Activated naive CD4-positive, alpha-beta T cell treated with anti-CD3 and anti-CD28 coated beads for 36 hours (primary cell): ENCODE measurements at places on chromosomes 3 and 15. TPM values are rescaled to one million over a fixed set of nuclear protein-coding genes. Genes with fewer than 3 reads are reported as not detected.
A peak's percentile ranks its signal among the peaks of the same experiment; 100 is the strongest.

ENTPD3 gene
- not detected for total RNA-seq

GPR62 gene
- total RNA-seq = not detected

DNA sequence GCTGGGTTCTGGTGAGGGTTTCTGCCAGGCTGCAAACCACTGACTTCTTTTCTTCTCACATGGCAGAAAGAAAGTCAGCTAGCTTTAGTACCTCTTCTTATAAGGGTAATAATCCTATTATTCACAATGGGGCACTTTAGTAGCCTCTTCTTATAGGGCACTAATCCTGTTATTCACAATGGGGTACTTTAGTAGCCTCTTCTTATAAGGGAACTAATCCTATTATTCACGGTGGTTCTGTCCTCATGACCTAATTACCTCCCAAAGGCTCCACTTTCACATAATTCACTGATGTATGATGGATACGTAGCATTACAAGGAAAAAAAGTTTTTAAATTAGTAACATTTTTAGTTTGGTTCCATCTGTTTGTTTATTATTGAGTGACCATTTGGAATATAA, 671.3 kb downstream of the NSUN3 start:
- DNase-seq = no peak

HRH1 gene
- 0.07 TPM for total RNA-seq

ZNF621 gene
- total RNA-seq = 17.7 TPM

GRCh38 chr3:169103951-169104941, 559.3 kb downstream of the MECOM start:
- DNase-seq = no peak

GRCh38 chr3:106440672-106441071, 571.9 kb upstream of the CBLB start:
- DNase-seq = no peak

- DNase-seq = no peak
Measured at GRCh38 chr3:99366663-99367429, 271.5 kb upstream of the COL8A1 start.

SLC28A1 gene
- total RNA-seq = not detected

- DNase-seq = peak; percentile 87
Measured at GRCh38 chr15:78103406-78104118, 11.2 kb downstream of the SH2D7 start.

DNA sequence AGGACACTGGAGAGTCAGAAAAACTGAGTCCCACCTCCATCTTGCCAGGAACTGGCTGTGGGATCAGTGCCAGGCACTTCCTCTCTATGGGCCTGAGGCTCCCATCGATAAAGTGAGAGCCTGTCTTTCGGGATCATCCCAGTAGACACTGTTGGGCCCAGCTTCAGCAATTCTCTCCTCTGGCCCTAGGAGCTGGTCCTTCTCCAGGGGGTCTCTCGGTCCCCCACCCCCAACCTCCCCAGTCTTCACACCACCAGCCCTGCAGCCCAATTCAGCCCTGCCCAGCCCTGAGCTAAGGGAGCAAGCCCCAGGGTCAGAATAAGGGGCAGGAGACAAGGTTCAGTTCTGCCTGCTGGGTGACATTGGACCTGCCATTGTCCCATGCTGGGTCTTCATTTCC, 4.5 kb upstream of the LCTL start:
- DNase-seq = no peak

GRCh38 chr3:41522612-41523011, 323.3 kb downstream of the CTNNB1 start:
- DNase-seq = no peak
